ENCODE measurements at places on chromosomes 16 and 17.

GRCh38 chr16:2278272-2278608 lies 10.3 kb upstream of the RNPS1 start:
- no peak for DNase-seq

GRCh38 chr16:5761592-5761991 lies 664.0 kb upstream of the EEF2KMT start:
- no peak for DNase-seq

DNA sequence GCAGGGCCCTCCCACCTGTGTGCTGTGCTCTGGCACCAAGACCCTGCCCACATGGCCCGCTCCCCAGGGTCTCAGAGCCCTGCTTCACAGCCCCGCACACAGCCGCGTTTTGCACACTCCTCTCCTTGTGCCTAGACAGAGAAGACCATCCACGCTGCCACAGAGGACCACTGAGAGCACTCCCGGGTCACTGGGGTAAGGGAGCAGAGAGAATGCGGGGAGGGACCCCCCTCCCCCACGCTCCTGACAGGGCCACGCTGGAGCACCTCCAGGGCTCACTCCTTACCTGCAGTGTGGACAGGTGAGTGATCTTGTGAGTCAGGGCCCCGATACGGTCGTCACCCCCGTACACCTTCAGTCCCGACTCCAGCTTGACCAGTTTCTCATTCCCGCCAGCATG lies 7.0 kb downstream of the HAGH start:
- DNase-seq = no peak

- no peak for DNase-seq
Measured at GRCh38 chr17:50339381-50339780, 6.5 kb upstream of the XYLT2 start.

DNA sequence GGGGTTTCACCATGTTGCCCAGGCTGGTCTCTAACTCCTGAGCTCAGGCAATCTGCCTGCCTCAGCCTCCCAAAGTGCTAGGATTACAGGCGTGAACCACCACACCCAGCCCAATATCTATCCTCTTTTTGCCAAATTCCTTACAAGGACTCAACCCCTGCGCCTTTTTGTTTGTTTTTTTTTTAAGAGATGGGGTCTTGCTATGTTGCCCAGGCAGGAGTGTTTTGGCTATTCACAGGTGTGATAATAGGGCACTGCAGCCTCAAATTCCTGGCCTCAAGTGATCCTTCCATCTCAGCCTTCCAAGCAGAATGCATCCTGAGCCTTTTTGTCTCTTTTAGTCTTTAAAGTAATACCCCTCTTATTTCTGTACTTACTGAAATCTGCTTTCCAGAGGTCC lies 17.0 kb downstream of the SP2 start:
- DNase-seq = no peak

- peak; percentile 44 for DNase-seq
Measured at GRCh38 chr17:76103274-76104139, at the start of gene EXOC7. Gene EXOC7 (minus strand): TSS chr17:76103787. CDS start chr17:76103692, 95 bp downstream.

DNA sequence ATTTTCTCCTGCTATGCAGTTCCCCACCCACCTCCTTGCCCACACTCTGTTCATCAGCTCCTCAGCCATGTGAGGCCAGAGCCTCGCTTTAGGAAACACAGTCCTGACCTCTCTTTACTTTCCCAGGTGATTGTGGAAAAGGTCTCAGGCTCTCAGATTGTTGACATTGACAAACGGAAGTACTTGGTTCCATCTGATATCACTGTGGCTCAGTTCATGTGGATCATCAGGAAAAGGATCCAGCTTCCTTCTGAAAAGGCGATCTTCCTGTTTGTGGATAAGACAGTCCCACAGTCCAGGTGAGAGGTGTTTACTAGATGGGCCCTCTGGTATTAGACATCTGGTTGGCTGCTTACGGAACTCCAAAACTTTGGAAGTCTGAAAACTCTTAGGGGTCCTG lies 1.7 kb downstream of the GABARAPL2 start:
- DNase-seq = no peak

GRCh38 chr16:12341423-12341822 lies 364.9 kb downstream of the SNX29 start:
- DNase-seq = no peak

DNA sequence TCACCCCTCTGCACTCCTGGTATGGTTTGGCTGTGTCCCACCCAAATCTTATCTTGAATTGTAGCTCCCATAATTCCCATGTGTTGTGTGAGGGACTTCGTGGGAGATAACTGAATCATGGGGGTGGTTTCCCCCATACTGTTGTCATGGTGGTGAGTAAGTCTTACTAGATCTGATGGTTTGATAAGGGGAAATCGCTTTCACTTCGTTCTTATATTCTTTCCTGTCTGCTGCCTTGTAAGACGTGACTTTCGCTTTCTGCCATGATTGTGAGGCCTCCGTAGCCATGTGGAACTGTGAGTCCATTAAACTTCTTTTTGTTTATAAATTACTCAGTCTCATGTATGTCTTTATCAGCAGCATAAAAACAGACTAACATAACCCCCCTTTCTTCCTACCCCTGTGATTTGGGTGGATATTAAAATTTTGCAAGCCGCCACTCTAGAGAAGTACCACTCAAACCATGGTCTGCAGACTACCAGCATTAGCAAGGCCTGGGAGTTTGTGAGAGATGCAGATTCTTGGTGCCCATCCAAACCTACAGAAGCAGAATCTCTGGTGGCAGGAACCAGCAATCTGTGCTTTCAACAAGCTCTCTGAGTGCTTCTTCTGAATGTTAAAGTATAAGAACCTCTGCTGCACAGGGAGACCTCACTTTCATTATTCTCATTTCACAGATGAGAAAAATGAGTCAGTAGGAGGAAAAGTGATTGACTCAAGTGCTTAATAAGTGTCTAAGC lies 999.5 kb upstream of the EEF2KMT start:
- no peak for DNase-seq

- DNase-seq = no peak
Measured at GRCh38 chr17:29582254-29582765, 7.1 kb downstream of the GIT1 start.

- DNase-seq = no peak
Measured at GRCh38 chr16:30030011-30030685, 923 bp downstream of the TLCD3B start.

DNA sequence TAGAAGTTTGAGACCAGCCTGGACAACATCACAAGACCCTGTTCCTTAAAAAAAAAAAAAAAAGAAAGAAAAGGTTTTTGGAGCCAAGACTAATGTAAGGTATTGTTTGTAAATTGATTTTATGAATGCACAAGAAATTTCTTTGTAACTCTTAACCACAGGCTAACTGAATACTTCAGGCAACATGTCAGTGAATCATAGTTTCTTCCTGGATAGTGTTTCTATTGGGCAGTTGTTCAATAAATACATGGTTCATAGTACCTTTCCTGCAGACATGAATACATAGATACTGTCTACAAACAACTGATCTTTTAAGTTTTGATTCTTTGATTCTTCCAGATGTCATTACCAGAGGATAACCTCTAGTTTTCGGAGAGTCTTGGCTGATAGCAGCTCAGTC lies 11.6 kb downstream of the DDX42 start:
- no peak for DNase-seq

- no peak for DNase-seq
Measured at GRCh38 chr17:81218459-81218858, 4.3 kb downstream of the CEP131 start.

DNA sequence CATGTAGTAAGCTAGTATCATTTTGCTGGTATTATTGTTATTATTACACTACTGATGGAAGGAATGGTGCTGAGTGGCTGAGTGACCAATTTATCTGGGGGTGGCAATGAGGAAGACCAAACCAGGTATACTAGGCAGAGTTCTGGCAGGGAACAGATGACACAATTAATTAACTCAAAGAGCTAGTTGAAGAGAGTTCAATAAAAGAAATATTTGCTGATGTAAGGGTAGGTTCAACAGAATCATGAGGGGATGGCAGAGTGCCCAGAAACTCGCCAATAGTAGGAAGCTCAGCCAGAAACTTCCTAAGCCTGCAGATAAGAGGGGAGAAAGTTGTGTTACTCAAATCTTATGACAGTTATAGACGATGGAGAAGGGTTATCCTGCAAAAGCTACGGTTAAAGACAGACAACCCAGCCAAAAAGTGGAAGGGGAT lies 352.5 kb downstream of the KCNJ2 start:
- no peak for DNase-seq

Data from NCI-H1436 treated with DMSO at 0.1 percent for 48 hours (cell line).